ENCODE measurements at places on chromosomes 11 and 22.

DNA sequence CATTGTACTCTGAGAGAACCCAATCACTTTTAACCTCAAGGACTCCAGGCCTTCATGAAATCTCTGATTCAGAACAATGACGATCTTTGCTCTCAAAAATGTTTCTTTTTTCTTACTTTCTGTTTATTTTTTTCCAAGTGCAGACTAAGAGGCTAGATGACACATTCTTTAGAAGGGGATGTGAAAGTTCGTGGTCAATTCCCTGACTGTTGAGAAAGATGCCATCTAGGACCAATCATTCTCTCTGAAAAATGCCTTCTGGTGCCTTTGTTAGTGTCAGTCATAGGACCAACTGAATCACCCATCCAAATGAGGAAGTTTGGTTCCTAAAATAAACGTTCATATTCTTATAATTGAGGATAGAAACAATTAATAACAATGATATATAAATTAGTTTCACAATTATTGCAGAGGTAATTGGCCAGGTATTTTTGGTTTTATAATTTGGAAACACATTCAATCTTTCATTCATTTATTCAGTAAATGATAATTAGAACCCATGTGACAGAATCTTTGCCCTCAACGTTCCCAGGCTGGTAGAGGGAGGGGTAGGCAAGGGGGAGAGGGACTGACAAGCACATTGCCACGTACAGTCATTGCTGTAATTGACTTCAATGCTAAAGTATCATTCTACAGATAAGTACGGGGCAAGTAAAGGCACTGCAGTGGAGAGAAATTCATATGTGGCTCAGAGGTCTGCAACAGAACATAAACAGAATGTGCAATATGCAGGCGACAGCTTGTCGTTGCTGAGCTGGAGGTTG, 333.4 kb upstream of the MPPED2 start:
- peak; percentile 5 for DNase-seq

- DNase-seq = peak; percentile 39
These were observed 81.9 kb downstream of the LRRC32 start for GRCh38 chr11:76588455-76589325.

- no peak for DNase-seq
These were observed 113.4 kb downstream of the TRPC6 start for GRCh38 chr11:101470419-101470818.

DNA sequence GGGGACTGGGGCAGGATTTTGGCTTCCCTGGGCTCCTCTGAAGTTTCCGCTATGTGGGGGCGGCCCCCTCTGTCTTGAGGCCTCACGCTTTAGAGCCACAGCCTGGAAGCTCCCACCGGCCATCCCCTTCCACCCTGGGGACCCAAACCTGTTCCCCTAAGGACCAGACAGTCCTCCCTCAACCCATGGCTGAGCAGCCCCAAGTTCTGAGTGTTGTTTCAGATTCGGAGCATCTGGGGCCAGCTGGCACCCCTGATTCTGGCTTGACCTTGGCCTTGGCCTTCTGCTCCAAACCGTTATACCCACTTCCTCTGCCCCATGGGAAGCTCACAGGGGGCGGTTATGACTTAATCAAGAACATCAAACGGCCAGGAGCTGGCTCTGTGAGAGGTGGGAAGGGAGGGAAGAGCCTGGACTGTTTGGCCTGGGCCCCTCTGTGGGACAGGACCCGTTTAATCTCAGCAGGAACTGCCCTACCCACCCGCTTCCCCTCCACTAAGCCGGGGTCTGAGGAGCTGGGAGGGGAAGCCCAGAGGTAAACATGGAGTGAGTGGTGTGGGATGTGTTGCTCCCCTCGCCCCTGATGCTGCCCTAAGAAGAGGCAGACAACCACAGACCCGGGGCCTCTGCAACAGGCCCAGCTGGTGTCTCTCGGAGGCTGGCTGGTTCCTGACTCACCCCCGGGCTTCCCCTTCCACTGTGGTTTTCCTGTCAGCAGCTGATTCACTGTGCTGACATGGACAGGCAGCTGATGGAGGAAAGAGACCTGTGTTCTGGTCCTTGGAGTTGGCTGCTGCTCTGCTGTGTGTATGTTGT, 3.4 kb downstream of the CD82 start:
- DNase-seq = peak; percentile 90

GRCh38 chr11:56923116-56923515, 65.6 kb upstream of the OR5AK2 start:
- no peak for DNase-seq

- DNase-seq = no peak
These were observed 44.7 kb upstream of the CXCR5 start for GRCh38 chr11:118838905-118839553.

Measured in CD4-positive, alpha-beta T cell treated with Interleukin-17A for 1 hour (primary cell).